AG09309 (cell line): ENCODE measurements at places on chromosomes 13 and 19.

DNA sequence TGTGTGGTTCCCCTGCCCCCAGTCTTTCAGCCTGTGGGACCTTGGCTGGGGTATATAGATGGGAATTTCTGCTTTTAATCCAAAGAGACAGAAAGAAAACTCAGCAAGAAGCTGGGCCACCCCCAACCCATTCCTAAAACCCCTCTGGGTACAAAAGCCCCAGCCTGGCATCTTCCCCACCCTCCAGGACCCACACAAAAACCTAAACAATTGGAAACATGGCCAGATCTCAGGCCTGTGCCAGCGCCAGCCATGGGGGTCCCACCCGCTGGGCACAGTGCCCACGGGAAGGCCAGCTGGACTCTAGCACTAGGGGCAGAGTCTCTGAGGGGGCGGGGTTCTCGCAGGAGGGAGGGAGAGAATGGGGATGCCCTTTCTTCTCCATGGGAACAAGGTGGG lies 8.6 kb downstream of the LYL1 start:
- DNase-seq, result no peak

DNA sequence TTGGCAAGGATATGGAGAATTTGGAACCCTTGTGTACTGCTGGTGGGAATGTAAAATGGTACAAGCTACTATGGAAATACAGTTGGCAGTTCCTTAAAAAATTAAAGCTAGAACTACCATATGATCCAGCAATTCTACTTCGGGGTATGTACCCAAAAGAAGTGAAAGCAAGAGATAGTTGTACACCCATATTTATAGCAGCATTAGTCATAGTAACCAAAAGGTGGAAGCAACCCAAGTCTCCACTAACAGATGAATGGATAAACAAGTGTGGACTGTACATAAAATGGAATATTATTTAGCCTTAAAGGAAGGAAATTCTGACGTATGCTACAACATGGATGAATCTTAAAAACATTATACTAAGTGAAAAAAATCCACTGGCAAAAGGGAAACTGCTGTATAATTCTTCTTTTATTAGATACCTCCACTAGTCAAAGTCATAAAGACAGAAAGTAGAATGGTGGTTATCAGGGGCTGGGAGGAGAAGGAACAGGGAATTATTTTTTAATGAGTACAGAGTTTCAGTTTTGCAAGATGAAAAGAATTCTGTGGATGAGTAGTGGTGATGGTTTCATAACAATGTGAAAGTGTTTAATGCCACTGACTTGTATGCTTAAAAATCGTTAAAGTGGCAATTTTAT lies 141.6 kb downstream of the RXFP2 start:
- DNase-seq, result no peak

DNA sequence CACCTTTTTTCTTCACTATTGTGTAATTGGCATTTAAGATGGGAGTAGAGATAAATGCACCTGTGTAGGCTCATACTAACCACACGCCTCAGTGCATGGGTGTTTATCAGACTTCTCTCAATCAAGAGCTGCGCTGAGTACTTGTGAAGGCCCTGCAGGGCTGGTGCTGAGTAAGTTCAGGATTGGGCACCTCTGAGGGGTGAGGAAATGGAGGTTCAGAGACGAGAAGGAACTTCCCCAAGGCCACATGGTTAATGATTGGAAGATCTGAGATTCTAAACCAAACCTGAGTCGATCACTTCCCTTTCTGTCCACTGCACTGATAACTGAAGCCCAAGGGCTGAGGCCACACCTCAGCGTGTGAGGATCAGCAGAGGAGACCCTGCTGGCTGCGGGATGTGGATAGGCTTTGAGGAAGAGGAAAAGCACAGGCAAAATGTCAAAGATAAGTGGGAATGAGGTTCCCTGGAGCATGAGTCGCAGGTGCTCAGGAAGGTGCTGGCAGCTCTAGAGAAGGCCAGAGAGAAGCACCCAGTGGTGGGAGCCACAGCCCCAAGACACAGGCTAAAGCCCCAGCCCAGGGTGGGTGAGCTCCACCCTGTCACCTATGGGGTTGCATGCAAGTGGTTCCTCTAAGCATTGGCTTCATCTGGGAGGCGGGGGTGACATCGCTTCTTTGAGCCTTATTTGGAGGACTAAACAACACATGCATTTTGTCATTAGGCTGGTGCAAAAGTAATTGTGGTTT lies 32.3 kb upstream of the GJB6 start:
- no peak for DNase-seq

DNA sequence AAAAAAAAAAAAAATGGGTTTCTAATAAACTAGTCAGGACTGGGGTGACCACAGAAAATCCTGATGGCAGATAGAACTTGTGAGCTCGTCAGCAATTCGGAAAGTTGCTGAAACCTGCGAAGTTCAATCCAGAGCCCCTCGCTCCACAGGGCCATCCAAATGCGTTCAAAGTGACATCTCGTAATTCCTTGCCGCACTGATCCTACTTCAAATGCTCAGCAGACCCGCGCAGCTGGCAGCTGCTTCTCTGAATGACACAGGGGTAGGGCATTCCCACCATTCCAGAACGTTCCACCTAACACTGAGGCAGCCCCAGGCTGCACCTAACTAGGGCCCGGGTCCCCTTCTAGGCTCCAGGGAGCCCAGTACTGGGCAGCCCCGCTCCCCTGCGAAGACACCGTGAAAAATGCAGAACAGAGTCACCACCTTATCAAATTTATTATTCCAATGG lies 4.8 kb upstream of the DAPK3 start:
- no peak for DNase-seq

DNA sequence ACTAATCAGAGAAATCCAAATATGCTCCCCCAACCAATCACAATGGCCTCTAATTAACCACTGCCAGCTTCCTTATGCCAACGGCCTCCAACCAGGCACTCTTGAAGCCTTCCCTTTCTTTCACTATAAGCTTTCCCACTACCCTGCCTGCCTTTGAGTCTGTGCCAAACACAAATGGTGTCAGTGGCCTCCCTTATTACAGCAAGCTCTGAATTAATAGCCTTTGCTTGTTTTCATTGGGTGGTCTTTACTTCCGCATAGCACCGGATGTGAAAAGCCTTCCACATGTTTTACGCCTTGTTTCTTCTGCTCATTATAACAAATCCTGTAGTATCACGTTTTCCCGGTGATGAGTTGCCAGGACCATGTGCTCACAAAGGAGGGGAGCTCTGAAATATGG lies 1.4 kb upstream of the EDDM13 start:
- DNase-seq, result no peak

- no peak for DNase-seq
Measured at GRCh38 chr19:5492281-5492634, 37.0 kb downstream of the ZNRF4 start.

DNA sequence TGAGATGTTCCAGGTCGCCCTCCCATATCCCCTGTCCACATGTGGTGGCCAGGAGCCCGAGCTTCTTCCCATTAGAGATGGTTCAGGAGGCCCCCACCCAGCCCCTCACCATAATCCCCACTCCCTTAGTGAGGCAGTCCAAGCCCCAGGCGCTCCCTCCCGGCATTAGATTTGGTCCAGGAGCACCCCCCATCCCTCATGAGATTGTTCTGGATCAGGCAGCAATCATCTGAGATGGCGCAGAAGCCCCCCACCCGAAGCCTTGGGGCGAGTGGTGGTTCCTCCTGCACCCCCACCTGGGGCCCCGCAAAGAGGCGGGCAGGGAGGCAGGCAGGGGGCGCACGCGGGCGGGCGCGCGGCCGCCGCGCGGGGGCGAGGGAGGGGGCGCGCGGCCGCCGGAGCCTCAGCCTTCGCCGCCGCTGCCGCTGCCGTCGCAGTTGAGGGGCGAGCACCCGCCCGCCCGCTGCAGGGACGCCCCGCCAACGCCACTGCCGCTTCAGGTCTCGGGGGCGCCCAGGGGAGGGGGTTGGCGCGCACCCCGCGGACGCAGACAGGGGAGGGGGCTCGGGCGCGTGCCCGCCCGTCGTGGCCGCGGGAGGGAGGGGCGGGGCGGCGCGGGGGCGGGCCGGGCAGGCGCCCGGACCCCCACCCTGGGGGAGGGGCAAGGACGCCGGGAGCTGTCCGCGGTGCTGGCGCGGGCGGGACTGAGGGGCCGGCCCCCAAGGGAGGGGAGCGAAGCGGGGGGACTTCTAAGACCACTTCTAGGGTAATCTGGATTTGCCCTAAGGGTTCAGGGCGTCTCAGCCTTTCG lies 46.4 kb upstream of the SHKBP1 start:
- no peak for DNase-seq

DNA sequence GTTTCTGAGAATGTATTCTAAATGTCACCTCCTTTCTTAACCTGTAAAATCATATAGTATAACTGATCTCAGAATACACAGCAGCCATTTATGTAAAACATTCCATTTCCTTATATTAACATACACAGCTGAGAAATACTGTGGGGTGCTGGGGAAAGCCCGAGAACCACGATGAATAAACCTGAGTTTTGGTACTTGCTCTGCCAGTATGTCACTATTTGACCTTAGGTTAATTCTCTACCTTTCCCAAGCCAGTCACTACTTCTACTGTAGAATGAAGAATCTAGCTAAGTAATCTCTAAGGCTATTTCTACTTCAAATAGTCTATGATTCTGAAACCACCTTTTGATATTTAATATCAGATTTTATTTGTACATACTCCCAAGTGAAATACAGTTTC lies 173.7 kb downstream of the TBC1D4 start:
- no peak for DNase-seq

DNA sequence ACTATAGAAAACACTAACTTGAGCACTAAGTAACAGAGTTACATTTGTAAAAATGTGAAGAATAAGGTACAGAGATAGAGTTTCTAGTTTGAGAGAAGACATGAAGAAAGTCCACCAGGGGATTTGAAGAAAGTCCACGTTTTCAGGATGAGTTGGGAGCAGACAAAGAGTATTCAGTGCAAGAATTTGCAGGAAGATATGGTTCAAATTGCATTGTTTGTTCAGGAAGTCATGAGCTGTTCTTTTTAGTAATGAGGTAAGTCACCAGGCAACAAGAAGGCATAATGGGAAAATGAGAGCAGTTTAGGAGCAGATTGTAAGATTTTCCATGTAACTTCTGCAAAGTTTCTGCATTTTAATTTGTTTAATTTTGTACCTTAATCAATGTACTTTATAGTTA lies 618.0 kb downstream of the DACH1 start:
- DNase-seq, result no peak

DNA sequence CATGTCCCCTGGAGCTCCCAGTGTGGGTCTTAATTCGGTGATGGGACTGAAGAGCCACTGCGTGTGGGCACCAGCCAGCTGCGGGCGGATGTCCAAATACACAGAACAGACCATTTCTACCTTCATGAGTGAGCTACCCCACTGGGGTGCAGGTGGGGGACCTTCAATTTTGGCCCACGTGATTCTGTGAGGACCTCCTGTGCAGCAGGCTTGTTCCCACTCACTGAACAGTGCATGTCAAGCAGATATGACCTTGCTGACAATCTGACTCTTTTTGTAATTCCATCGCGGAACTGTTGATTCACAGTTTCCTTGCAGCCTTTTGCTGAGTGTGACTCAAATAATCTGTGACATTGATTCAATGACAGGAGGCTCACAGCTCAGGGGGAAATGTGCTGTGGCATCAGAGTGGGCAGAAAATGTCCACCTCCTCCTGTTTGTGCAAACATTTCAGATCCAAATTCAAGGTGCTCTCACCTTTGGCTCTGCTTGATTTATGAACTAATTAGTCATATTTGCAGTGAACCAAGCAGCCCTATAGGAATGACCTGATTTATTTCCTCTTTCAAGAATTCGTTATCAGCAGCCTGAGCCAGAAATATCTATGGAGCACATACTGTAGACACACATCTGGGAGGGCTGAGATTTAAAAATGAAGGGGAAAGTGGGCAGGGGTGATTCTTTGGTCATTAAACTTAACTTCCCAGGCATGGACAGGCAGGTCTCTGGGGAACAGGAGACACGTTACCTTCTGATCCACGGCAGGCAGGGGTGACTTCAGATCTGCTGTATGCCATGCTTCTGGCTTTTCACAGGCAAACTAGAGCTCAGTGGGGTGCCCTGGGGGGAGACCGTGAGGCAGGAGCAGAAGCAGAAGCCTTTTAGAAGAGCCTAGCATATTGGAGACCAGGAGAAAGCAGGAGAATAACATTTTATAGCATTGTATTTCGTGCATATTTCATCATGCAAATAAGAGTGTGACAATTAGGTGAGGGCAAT lies 170.0 kb upstream of the KL start:
- DNase-seq, result no peak

GRCh38 chr13:19155321-19155861 lies 26.2 kb downstream of the TUBA3C start:
- DNase-seq, result no peak

DNA sequence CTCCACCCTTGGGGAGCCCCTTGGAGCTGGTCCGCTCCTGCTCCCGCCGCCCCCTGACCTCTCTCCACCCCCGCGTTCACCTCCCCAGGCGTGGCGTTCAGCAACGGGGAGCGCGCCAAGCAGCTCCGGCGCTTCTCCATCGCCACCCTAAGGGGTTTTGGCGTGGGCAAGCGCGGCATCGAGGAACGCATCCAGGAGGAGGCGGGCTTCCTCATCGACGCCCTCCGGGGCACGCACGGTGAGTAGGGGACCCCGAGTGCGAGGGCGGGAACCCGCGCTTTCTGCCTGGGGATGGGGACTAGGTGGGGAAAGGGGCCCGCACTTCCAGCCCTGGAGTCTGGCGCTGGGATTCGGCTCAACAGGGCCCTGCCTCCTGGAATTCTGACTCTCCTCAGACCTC lies 1.7 kb downstream of the CYP2A13 start:
- DNase-seq, result no peak

- no peak for DNase-seq
Measured at GRCh38 chr19:2617393-2618165, 84.9 kb downstream of the GNG7 start.

DNA sequence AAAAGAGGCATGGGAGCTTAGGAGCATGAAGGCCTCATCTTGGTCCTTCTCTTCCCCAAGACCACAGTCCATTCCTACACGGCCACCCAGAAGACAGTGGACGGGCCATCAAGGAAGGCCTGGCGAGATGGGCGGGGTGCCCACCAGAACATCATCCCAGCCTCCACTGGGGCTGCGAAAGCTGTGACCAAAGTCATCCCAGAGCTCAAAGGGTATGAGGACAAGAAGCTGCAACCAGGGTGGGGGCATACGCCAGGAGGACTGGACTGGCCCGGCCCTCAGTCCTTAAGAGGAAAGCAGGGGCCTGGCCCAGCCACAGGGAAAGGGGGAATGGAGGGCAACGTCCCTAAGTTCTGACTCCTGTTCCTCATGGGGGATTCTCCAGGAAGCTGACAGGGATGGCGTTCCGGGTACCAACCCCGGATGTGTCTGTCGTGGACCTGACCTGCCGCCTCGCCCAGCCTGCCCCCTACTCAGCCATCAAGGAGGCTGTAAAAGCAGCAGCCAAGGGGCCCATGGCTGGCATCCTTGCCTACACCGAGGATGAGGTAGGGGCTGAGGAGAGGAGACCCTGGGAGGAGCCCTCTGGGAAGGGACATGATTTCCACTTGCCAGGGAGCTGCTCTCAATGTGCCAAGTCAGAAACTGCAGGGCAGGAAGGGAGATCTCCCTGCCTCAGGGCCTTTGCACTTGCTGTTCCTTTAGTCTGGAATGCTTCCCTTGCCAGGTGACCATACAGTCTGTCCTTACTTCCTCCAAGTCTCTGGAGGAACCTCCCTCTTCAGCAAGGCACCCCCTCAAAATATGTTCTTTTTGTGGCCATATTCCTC lies 1.9 kb upstream of the TMEM147 start:
- no peak for DNase-seq

GRCh38 chr13:32297206-32297605 lies 18.0 kb downstream of the ZAR1L start:
- DNase-seq, result no peak

GRCh38 chr13:89568276-89568675 lies 1779.2 kb upstream of the MIR17HG start:
- DNase-seq, result no peak

GRCh38 chr19:51783372-51783771 lies 11.6 kb upstream of the FPR3 start:
- DNase-seq, result no peak
